NCI-H1417 (cell line): ENCODE measurements at places on chromosomes 3 and 15.

GRCh38 chr3:16056217-16056616, 118.3 kb upstream of the GALNT15 start:
- DNase-seq: no peak

DNA sequence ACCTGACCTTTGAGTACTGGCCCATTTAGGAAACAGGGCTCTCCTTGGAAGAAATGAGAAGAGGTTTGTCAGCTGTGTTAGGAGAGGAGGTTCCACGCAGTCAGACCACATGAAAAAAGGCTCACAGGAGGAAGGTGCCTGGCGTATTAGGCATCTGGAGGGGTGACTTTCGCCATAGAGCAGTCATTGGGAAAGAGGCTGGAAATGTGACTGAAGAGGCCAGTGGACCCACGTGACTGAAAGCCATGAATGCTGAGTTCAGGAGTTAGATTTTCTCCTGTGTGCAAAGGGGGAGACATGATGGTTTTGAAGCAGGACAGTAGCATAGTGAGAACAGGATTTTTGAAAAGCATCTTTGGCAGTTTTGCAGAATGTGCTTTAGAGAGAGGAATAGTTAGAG, 29.7 kb upstream of the RNF7 start:
- no peak for DNase-seq

DNA sequence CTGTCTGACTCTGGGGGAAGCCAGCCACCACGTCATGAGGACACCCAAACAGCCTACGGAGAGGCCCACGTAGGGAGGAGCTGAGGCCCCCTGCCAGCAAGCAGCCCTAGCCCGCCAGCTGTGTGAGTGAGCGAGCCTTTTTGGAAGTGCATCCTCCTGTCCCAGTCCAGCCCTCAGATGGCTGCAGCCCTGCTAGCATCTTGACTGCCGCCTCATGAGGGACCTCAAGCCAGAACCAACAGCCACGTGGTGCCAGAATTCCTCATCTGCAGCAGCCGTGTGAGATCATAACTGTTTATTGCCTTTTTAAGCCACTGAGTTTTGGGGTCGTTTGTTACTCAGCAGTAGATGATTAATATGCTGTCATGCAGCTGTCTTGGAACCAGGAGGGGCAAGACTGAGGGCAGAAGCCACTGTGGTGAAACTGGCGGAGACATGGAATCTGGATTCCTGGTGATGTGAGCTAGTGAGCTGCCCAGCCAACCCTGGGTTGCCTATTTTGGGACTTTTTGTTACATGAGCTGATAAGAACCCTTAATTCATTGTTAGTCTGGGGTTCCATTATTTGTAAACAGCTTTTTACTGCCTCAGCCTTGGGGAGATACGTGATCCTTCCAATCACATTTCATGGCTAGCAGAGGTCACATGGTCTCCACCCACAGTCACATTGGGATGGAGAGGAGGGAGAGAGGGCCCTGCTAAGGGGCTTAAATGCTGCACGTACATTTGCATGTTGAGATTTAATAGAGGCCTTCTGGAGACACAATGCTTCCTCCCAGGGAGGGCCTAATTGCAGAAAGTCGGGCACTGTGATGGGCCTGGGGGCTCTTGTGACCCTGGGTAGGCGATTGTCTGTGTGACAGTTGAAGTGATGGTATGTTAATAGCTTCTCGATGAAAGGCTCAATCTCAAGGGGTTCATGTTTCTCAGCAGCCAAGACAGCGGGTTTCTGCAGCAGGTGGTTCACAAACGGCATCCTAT, 73.8 kb downstream of the RPLP1 start:
- DNase-seq: peak; percentile 10

GRCh38 chr3:197306374-197307086, 8.1 kb upstream of the DLG1 start:
- no peak for DNase-seq

DNA sequence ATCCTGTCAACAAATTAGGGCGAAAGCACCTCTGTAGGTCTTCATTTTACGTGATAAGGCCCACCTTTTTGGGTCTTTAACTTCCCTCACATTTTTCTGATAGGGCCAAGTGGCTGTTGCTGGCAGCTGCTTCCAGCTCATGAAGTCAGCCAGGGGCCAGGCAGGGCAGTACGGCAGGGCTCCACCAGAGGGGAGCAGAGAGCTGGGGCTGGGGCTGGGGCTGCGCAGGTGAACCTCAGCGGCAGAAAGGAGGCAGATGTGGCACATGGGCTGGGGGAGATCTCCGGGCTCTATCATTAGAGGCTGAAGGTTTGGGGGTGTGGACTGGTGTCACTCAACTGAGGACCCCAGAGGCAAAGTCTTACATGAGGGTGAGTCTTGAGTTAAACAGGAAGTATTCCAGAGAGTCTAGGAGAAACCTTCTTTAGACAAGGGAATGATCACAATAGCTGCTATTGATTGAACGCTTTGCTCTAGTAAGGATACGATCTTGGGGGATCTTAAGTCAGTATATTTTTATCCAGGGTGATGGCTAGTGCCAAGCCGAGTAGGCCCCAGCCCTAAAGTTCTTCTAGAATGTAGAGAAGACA, 62.8 kb upstream of the MEX3B start:
- peak; percentile 31 for DNase-seq

DNA sequence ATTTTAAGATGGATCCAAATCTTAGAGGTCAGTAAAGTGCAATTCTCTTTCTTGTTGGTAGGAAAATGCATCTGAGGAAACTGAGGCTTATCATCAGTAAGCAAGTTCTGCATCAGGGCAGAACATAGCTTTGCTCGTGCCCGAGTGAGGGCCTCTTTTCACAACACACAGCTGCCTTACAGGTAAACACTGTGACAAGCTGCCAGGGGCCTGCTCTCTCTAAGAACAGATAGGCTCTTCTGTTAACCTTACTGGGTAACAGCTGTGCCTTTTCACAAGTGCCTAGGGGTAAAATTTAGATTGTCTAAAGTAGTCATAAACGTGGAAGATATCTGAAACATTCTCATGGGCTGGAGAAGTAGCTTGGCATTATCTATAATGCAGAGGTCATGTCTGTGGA, 118.1 kb downstream of the C3orf38 start:
- no peak for DNase-seq

- no peak for DNase-seq
Observed at GRCh38 chr15:78058401-78058935, 19.0 kb downstream of the TBC1D2B start.

GRCh38 chr15:26065723-26066122, 202.6 kb upstream of the ATP10A start:
- DNase-seq: no peak

DNA sequence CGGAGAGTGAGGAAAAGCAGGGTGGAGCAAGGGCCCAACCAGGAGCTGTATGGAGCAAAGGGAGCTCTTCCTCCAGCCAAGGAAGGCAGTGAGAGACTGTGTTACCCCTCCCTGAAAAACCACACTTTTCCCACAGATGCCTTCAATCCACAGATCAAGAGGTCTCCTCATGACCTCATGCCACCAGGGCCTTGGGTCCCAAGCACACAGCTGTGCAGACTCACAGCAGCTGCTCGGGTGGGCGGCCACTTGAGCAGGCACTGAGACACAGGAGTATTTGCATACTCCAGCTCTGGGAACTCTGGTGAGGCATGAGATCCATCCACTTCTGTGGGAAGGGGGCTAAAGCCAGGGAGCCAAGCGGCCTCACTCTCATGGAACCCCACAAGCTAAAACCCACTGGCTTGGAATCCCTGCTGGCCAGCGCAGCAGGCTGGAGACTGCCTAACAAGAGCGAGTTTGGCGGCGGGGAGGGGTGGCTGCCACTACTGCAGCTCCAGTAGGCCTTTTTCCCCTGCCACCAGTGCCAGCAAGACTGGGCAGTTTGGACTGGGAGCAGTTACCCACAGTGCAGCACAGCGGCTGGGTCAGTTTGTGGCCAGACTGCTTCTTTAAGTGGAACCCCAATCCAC, 880.6 kb upstream of the ARPP21 start:
- no peak for DNase-seq

DNA sequence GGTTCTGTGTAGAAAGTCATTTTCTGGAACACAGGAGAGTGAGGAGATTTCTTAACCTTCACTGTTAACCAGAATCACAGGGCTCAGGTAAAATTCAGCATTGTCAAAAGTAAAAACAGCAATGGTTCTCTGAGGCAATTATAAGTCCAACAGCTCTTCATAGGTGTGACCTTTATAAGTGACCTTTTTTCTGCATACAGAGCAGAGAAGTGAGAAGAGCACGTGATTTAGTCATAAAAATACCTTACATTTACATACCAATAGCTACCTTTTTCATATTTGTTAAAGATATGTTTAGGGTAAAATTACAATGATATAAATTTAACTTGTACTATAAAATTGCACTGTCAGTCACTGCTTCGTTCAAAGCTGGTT, 36.2 kb upstream of the ZKSCAN7 start:
- DNase-seq: no peak
